AG04450 (cell line): ENCODE measurements at places on chromosomes 11 and 22. TPM values are rescaled to one million over a fixed set of nuclear protein-coding genes. Genes with fewer than 3 reads are reported as not detected.

GRCh38 chr11:131672191-131672590 is 301.8 kb downstream of the NTM start:
- no peak for DNase-seq

DNA sequence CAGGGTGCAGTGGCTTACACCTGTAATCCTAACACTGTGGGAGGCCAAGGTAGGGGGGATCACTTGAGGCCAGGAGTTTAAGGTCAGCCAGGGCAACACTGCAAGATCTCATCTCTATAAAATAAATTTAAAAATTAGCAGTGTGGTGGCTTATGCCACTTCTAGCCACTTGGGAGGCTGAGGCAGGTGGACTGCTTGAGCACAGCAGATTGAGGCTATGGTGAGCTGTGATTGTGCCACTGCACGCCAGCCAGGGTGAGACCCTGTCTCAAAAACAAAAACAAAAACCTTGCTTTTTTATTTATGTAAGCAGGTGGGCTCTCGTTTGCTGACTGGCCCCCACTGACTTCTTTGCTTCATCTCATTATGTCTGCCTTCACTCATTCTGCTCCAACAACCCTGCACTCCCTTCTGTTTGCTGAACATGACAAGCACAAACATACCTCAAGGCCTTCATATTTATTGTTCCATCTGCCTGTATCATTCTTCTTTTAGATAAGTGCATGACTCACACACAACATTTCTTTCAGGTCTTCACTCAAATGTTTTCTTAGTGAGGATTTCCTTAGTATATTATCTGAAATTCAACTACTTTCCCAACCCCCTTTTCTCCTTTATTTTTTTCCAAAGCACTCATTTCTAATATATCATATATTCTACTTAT is 32.4 kb upstream of the CLNS1A start:
- DNase-seq, result no peak

- DNase-seq, result no peak
Measured at GRCh38 chr22:37206841-37207821, 5.1 kb downstream of the SSTR3 start.

DNA sequence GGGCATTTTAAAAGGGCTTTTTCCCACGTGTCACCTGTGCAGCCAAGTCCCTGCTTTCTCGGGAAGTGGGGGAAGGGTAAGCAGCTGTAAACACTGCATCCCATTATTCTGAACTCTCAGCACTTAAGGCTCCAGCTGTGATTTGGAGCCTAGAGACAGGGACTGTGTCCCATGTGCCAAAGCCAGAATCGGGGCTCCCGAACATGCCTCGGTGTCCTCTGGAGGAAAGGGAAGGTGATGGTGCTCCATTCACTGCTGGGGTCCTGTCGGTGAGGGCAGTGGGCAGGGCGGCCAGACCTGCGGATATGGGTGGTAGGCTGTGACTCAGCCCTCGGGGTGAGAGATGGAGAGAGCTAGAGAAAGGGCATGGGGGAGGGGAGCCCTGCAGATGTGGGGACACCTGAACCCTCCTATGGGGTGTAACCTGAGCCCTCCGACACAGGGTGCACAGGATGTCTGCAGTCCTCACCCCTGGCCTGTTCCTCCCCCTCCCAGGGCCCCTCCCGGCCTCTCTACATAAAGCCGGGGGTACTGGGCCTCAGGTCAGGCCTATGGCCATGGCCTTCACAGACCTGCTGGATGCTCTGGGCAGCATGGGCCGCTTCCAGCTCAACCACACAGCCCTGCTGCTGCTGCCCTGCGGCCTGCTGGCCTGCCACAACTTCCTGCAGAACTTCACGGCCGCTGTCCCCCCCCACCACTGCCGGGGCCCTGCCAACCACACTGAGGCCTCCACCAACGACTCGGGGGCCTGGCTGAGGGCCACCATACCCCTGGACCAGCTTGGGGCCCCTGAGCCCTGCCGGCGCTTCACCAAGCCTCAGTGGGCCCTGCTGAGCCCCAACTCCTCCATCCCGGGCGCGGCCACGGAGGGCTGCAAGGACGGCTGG is 31.8 kb downstream of the CAPN1 start:
- DNase-seq, result no peak

GRCh38 chr11:3138178-3139085 is 26.7 kb downstream of the OSBPL5 start:
- DNase-seq, result no peak

DNA sequence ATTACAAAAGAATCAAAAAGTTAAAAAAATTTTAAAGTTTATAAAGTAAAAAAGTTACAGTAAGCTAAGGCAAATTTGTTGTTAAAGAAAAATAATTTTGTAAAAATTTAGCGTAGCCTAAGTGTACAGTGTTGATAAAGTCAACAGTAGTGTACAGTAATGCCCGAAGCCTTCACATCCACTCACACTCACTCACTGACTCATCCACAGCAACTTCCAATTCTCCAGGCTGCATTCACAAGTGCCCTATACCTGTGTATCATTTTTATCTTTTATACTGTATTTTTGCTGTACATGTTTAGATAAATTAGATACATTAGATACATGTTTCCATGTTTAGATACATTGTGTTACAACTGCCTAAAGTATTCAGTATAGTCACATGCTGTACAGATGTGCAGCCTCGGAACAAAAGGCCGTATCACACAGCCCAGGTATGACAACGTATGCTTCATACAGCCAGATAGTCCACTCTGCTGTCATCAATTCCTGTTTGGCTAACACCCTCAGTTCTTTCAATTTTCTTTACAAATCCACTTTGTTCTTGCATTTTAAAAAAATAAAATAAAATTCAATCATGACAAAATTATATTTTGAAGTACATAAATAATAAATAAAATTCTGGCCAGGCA is 80.7 kb downstream of the RBFOX2 start:
- peak; percentile 13 for DNase-seq

DNA sequence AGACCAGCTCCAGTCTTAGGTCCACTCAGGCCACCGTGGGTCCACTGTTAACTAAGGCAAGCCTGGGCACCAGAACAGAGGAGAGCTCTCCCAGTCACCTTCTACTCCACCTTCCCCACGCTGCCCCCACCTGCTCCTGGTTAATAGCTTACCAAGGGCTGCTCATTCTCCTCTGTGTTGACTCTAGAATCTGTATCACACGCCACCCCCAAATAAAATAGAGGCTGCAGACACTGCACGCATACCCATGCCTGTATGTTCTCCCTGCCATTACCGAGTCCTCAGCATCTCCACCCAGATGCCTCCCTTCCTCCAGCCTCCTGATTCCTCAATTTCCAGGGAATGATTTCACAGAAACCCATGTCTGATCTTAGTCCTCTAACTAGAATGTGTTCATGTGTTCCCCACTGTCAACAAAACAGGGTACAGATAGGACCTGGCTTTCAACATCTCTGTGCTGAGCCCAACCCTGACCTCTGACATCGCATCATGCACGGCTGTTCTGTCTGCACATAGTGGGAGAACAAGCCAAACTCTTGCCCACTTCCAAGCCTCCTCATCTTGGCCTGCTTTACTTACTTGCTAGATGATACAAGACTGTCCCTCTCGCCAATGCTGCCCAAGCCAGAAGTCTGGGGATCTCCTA is 49.8 kb downstream of the SMCO4 start:
- no peak for DNase-seq

GRCh38 chr22:35380537-35381423 is at the start of gene HMOX1:
Gene HMOX1, plus strand, starts transcription at chr22:35381096. Its CDS starts 78 bp downstream, at chr22:35381174.
- peak; percentile 76 for DNase-seq

DNA sequence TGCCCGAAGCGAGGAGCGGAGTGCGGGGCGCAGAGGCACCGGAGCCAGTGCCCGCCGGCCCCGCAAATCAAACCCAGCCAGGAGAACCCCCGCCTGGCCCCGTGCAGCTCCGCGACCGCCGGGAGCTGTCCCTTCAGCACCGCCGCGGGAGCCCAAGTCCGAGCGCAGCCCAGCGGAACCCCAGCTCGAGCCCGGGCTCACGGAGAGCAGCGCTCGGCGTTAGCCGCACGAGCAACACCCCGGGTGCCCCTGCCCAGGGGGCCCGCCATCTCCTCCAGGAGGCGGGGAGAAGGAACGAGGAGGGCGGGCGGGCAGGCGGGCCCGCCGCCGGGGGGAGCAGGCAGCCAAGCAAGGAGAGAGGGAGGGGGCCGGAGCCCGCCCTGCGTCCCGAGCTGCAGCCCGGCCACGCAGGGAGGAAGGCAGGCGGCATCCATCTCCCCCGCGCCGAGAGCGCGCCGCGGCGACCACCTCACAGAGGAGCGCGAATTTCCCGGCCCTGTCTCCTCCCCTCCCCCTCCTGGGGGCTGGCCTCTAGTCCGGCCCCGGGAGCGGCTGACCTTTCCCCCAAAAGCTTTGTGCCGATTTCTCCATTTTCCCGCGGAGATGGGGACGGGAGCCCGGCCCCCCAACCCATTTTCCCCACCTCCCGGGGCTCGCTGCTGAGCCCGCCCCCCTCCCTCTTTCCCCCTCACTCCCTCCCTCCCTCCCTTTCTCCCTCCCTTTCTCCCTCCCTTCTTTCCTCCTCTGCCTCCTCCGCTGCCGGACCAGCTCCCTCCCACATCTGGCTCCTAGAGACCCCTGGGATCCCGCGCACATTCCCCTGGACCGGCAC is 621 bp downstream of the KCNC1 start:
- DNase-seq, result peak; percentile 27

DNA sequence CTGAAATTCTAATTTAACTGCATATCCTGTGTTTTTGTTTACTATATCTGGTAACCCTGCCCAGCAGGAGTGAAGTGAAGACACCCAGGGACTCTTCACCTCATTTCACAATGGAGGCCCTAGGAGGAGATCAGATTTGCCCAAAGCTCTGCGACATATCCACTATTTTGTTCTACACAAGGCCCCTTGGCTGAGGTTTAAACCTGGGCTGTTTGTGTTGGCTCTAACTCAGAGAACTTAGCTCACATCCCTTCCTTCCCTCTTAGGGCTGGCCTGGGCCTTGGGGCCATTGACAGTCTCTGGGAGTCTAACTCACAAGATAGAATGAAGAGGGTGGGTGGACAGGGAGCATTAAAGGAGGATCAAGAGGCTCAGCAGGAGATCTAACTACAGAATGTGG is 8.2 kb upstream of the PLA2G3 start:
- DNase-seq, result no peak

MUC6 gene
- polyA plus RNA-seq, result not detected in 2 replicates

OSBP gene
- 28.4 and 30.4 TPM in 2 replicates for polyA plus RNA-seq

BAIAP2L2 gene
- 0.04 and 0.09 TPM in 2 replicates for polyA plus RNA-seq

CCDC116 gene
- 0.06 and 0.16 TPM in 2 replicates for polyA plus RNA-seq

MS4A4E gene
- not detected in 2 replicates for polyA plus RNA-seq
